GM06990 (cell line): ENCODE measurements at places on chromosomes 4 and X.

- no peak for DNase-seq
These were observed 148.9 kb downstream of the PRDM5 start for GRCh38 chr4:120773641-120774040.

DNA sequence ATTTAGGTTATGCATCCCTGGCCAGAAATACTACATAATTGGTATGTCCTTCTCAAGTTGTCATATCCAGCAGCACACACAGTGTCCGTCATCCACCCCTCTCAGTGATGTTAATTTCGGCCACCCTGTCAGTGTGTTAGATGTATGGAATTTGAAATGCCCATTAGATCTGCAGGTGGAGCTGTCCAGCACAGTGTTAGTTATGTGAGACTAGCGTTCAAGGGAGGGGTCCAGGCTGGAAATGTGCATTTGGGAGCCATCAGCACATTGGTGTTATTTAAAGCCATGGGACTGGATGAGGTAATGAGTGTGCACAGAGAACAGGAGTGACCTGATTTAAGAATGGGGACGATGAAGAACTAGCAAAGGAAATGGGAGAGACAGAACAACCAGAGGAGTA, 22.4 kb downstream of the ANAPC4 start:
- no peak for DNase-seq

DNA sequence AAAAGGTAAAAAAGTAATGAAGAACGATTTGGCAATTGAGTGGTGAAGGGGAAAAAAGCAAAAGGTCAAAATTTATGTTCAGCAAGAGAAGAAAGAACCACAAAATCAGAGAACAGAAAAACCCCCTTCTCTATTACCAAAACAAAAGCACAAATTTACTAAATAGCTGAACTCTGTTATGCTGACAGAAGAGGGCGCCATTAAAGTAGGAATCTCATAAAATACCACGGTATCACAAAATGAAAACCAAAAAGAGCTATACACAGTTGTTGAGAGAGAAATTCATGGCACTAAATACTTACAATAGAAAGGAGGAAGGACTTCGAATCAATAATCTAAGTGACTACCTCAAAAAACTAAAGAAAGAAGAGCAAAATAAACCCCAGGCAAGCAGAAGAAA, 69.6 kb upstream of the CXorf66 start:
- DNase-seq, result no peak

DNA sequence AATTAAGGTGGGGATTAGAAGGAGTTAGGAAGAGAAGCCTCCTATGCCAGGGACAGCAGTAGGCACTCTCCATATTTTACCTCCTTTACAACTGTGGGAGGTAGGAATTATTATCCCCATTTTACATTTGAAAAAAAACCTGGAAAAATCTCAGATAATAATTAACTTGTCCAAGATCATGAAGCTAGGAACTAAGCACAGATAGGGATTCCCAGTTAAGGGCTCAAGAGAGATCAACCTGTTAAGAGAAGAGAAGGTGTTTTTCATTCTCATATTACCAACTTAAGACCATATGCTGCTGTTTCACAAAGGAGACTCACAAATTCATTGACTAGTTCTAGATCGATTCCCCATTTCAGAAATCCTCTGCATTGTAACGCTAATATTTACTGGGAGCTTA, 16.1 kb upstream of the FAM47E start:
- no peak for DNase-seq

DNA sequence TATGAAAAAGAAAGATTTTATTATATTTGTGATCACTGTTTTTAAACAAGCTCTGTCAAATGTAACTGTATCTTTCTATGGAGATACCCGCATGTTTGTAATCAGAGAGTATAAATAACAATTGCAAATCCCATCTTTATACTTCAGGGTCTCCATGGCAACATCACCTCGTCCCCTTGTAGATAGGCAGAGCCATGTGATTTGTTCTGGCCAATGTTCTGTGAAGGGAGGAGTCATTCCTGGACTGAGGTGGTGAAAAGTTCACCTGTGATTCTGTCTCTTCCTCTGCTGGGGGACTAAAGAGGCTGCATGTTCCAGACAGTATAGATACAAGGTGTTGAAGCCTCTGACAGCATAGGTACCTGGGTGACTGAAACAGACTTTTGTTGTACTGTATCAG, 45.6 kb upstream of the MED14 start:
- DNase-seq, result no peak
